ENCODE measurements at places on chromosomes 6 and 20.

GRCh38 chr6:42507195-42507594, 55.5 kb upstream of the TRERF1 start:
- DNase-seq: no peak

DNA sequence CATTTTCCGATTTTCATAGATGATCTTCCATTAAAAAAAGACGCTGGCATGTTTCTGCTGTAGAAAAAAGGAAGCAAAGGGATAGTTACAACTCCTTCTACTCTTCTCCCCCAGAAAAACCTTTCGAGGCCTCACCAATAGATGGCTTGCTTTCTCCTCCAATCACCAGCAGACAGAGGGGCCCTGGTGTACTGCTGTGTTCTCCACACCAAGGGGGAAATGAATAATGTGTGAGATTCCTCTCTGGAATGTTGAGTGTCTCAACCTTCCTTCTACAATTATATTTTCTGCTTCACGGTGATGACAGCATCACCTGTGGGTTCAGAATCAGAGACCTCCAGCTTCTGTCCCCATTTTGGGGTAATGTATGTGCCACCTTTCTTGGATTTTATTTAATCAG, 185.7 kb upstream of the FLRT3 start:
- DNase-seq: no peak

DNA sequence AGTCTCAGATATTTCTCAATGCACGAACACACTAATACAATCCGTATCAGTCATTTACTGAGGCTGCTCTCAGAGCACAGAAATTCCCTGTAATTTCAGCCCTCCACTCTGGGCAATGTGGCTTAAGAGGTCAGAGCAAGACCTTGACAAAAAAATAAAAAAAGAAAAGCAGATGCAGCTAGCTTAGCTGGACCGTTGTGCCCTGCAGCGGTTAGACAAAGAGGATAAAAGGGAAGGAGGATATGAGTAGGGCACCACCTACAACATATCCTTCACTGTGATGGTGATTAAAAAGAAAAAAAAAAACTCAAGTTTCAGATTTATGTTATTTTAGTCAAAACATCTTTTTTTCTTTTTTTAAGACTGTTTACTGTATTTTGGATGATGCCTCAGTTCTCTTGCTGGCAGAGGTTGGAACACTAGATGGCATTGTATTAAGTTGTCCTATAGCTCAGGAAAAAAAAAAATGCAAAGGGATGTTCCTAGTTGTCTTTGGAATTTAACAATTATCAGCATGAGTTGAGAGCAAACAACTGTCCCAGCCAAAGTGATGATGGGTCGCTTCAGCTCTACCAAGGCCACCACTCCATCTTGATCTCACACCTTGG, 59.9 kb downstream of the ANKEF1 start:
- DNase-seq: no peak

GRCh38 chr6:163529605-163530004, 115.1 kb downstream of the QKI start:
- DNase-seq: no peak

GRCh38 chr20:46060301-46060881, 29.4 kb downstream of the NCOA5 start:
- DNase-seq: no peak

- no peak for DNase-seq
Observed at GRCh38 chr20:50916257-50916656, 15.0 kb downstream of the ADNP start.

GRCh38 chr20:48986899-48987298, 59.2 kb upstream of the CSE1L start:
- no peak for DNase-seq

DNA sequence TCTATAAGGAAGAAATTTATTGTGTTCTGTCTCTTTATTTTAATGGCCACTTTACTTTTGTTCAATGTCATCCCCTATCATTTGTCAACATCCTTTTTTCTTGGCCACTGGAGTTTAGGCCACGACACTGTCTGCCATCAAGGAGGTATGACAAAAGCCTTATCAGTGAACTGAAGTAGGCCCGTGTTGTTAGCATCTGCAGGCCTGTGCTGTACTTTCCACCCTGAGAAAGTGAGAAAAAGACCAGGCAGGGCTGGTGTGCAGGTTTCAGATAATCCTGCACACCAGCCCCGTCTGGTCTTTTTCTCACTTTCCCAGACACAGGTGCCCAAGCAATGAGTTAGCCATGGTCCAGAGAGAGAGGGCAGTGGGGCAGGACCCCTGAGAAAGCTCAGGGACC, 57.6 kb downstream of the GOPC start:
- DNase-seq: no peak
